Activated naive CD8-positive, alpha-beta T cell treated with anti-CD3 and anti-CD28 coated beads, Interleukin-2, amount 50 U/mL, for 24 hours (primary cell): ENCODE measurements at places on chromosomes 12 and 14.
A peak's percentile ranks its signal among the peaks of the same experiment; 100 is the strongest.

GRCh38 chr12:96400631-96401075 is 414 bp upstream of the CDK17 start:
- no peak for DNase-seq

- DNase-seq = no peak
Observed at GRCh38 chr14:36498938-36499337, 21.1 kb downstream of the NKX2-1 start.

DNA sequence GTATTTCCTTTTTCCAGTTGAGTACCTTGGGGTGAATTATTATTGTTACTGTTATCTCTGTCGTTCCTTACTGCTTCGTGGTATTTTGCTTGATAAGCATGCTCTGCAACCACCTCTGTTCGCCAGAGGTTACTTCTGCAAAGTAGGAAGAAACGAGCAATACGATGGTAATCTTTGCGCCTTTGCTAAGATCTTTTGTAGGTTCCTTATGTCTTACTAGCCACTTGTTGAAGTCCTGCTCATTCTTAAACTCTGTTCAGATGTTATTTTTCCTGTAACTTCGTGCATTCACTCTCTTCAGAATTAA is 729 bp upstream of the M6PR start:
- DNase-seq = no peak

DNA sequence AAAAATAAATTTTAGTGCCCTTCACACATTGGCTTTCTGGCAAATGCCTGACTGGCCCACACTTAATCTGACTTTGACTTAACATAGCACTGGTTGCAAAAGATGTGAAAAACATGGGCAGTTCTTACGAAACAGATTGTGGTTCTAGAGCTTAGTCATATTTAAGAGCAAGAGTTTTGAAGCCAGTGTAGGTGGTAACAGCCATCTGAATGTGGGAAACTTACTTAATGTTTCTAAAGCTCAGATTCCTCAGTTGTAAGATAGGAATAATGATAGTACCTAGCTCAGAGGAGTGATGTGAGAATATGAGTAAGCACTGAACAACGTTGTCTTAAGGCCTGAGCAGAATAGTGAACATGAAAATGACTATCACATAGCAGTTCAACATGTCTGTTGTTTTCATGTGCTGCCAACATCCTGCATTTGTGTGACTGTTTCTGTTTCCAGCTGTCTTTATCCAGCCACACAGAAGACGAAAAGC is 262.7 kb downstream of the SYT1 start:
- no peak for DNase-seq

GRCh38 chr12:11877869-11878780 is 192.6 kb upstream of the BCL2L14 start:
- no peak for DNase-seq

DNA sequence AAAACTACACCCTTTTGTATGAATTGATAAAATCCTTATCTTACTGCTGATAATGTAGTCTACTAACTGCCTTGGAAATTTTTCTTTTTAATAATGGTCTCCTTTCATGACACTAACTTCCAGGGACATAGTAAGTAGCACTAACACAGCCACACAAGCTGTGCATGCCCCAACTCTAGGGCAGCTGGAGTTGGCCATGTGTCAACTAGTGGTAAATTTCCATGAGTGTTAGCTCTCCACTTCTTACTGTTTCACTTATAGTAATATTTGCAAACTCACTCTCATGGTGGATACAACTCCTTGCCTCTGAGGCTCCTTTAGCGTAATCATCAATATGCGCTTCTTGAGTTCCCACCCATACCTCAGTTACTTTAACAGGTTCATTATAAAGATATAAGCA is 38.0 kb downstream of the LGR5 start:
- DNase-seq = no peak

GRCh38 chr14:57060276-57060955 is 208.3 kb downstream of the EXOC5 start:
- DNase-seq = peak; percentile 8

- DNase-seq = no peak
Observed at GRCh38 chr14:62739647-62740046, 305.6 kb downstream of the KCNH5 start.

GRCh38 chr14:101193106-101193844 is 289.8 kb upstream of the RTL1 start:
- no peak for DNase-seq

DNA sequence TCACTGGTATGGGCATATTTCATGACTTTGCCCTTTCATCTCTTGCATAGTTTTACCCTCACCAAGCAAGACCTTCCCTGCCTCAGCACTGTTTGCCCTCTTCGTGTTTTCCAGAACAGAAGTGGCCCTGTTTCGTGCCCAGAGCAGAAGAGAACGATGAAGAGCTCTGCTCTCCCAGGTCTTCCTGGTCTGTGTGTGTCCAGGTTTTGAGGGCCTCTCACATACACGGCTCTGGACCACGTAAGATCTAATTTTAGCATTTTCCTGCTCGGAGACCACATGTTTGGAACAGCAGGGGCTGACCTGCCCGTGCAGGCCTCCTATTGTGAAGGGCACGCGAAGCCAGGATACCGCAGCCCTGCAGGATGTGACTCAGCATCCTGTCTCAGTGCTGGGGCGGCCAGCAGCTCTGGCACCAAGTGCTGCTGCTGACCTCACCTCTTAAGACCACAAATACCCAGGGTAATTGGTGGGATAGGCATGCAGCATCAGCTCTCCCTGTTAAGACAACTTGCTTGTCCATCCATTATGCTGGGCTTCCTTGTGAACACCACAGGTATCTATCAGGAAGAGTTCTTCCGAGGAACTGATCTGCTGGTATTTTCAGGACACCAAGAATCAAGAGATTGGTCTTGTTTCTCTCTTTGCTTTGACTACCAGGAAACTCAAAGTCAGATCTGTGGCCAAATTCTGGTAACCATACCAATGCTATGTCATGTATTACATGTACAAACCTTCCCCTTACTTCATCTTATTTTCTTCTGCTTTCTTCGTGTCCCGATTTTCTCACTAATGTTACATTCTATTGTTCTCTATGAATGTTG is 19.0 kb downstream of the SSH1 start:
- DNase-seq = peak; percentile 81

DNA sequence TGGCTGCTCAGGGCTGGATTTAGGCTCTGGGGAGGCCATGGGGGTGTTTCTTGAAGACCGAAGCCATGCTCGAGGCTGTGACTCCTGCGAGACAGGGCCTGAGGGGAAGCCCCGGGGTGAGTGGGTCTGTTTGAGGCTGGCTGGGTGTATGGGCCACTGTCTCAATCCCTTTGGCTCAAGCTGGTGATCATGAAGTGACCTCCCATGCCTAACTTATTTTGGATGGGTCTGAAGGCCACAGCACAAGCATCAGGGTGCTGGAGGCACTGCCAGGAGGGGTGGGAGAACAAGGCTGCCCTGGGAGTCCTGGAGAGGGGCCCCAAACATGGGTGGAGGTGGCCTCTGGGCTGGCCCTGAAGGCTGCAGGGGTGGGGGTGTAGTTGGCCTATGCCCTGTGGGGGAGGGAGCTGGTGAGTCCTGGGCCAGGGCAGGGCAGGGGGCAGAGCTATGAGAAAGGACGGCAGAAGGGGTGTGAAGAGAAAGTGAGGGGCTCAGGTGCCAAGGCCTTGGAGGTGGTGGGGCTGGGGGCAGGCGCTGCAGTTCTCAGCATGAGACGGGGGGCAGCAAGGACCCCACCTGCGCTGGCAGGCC is 100.9 kb downstream of the KIF26A start:
- no peak for DNase-seq

- DNase-seq = peak; percentile 32
Observed at GRCh38 chr14:104770851-104771272, 17.9 kb downstream of the SIVA1 start.

DNA sequence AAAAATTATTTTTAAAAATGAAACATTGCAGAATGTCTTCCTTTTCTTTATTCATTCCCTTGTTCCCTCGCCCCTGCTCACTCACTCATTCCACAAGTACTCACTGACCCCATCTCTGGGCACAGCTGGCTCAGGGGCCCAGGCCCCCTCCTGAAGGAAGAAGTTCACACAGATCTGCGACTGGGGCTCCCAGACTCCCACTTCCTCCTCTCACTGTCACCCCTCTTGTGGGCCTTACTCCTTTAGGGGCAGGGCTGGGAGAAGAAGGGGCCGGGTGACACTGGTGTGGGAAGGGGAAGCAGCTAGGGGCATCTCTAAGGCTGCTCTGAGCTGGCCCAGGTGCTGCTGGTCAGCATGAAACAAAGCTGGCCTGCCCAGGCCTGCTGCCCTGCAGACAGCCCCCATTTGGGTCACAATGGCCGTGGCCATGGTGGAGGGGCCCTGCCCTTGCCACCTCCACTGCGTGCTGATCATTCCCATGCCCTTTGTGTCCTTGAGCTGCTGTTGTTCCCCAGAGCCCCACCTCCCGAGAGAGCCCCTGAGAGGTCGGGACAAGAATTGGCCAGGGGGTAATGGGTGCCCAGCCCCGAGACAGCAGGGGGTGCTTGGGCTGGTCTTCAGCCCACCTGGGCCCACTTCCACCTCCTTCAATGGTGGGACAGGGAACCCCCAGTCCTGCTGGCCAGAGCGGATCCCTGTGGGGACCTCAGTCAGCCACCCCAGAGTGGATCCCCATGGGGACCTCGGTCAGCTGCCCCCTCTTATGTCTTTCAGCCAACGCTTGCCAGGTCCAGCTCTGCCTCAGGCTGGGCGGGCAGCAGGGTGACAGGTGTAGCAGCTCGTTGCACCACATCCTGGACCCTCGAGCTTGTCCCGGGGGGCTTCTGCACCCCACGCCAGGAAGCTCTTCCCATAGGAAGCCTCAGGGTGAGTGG is 212.4 kb upstream of the C14orf180 start:
- no peak for DNase-seq

- no peak for DNase-seq
Observed at GRCh38 chr14:23052182-23052623, 5.1 kb downstream of the CDH24 start.

DNA sequence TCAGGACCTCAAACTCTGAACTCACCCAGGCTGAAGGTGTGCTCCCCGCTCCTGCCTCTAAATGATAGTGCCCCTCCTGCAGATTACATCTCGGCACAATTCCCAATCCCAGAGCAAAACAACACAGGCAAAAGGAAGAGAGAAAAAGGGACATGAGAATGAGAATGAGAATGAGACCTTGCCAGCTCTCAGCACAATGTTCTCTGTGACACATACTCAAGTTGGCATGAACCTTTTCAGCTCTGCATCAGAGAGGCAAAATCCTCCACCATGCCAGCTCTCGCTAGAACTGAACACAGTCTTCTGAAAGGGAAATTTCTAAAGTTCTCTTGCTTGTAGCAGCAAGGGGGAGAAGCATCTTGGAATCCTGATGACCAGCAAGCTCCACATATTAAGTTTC is 84.6 kb downstream of the KSR2 start:
- DNase-seq = no peak

GRCh38 chr12:77064896-77065360 is 441 bp downstream of the E2F7 start:
- peak; percentile 39 for DNase-seq

DNA sequence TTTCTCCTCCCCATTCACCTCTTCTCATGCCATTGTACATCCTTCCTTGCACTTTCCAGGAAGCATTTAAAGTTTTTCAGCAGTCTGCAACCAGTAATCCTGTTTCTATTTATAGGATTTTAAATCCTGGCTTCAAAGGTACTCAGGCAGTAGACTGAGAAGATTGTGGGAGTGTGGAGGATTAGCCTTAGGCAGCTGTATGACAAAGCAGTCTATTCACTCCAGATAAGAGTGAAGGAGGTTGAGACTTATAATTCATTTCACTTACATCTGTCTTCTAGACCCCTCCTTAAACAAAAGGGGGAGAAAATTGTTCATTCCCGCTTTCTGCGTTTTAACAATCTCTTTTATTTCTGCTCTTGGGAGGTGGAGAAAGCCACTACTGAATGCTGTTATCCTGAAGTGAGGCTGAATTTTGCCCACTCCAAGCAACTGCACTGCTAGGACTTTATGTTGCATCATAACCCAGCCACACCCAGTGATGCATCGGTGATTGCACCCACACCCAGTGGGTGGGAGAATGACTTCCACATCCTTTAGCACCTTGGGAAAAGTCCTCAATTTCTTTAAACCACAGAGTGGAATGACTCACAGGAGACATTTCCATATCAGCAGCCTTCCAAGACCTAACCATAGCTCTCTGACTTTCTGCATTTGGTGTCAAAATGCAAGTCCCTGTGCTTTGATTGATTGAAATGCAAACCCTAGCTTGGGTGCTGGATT is 382.5 kb upstream of the ATP2B1 start:
- DNase-seq = peak; percentile 7

GRCh38 chr14:104204660-104205149 is 66.3 kb downstream of the KIF26A start:
- no peak for DNase-seq

- DNase-seq = no peak
Observed at GRCh38 chr12:24822121-24822899, 126.6 kb downstream of the BCAT1 start.
